ENCODE measurements at places on chromosomes 4 and X.

DNA sequence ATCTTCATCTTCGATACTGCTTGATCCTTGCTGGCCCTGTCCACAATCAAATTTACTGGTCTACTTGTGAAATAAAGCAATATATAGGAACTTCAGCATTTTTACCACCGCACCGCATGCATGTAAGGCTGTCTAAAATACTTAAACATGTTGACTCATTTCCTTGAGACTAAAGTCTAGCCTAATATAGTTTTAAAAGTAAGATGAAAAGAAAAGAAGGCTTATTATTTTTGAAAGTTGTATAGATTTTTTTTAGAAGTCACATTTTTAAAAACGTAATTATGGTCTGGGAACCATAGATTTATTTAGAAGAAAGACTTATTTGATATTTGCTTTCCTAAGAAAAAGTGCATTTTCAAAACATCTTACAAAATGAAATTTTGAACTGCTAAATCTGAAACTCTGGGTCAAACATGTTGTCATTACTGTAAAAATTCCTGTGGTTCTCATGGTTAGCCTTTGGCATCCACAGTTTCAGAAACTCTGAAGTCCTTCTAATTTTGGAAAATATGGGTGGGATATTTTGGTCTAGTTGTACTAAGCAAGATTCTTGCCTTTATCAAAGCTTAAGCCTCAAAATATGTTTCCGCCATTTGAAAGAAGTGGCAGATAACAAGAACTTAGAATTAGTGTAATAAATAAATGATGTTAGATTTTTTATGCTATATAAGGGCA lies 423.5 kb upstream of the CTSO start:
- no peak for DNase-seq

- DNase-seq, result no peak
Measured at GRCh38 chr4:1057403-1057745, 45.9 kb downstream of the FGFRL1 start.

GRCh38 chr4:38805530-38806145 lies 1.0 kb upstream of the TLR1 start:
- peak; percentile 61 for DNase-seq

GRCh38 chr4:88804234-88804633 lies 106.6 kb upstream of the NAP1L5 start:
- DNase-seq, result no peak

- DNase-seq, result no peak
Measured at GRCh38 chrX:96696462-96696861, 11.8 kb downstream of the DIAPH2 start.

- DNase-seq, result no peak
Measured at GRCh38 chr4:74331252-74331651, 23.0 kb downstream of the EPGN start.

DNA sequence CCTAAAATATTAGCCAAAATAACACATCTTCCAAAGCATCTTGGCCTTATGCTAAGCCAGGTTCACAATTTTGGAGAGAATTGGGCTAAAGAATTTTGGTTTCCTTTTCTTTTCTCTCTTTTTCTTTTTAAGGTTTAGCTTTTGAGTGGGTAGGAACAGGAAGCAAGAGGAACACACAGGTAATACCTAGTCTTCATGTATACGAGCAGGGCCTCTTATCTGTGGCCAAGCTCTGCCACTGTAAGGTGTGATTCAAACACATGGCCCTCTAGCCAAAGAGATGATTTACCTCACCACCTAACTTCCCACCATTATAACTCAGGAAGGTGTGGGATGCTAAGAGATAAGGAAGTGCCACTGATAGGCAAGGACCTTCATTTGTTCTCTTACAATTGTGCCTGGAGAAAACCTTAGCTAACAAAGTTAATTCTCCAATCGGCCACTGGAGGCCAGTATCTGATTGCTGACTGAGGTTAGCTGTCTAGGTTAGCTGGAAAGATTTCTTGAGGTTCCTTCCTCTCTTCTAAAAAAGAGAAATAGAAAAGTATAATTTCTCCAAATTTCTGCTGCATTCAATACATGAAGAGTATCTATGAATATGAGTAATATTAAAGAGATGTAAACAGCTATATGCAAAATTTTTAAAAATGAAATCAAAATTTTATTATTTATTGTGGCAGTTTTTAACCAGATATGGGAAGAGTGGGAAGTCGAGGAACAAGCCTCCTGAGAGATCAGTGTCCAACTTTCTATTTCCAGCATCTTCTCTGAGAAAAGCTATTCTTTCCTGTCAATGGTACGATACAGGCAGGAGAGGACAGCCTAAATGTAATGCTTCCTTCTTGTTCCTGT lies 30.1 kb upstream of the BBS7 start:
- peak; percentile 32 for DNase-seq

DNA sequence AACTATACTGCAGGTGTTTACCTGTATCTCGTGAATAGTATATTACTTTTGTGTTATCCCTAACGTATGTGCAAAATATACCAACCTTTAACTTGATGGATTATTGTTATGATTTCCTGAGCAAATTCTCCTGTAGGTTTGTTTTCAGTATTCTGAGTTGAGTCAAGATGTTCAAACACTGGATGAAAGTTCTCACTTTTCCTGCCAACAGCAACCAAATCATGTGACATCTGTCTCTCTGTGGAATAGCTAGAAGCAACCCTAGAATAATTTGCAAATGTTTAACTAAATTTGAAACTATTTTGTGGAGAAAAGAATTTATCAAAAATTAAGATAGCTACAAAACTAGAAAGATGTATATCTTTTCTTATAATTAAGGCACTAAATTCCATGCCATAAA lies 35.6 kb downstream of the BCLAF3 start:
- no peak for DNase-seq

DNA sequence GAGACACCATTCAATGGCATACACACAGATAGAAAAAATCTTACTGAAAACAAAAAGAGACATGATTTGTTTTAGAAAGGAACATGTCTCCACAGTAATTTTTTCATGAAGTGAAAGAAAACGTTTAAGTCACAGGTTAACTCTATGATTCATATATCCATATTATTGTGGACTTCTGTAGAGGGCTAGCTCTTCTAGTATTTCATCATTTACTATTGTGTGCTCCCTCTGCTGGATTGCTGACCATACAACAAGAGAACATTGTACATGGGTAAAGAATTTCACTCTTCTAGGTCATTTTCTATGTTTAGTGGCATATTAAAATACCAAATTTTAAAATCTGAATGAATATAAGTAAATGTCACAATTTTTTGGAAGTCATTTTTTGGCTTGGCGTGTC lies 91.8 kb upstream of the POU3F4 start:
- DNase-seq, result no peak

DNA sequence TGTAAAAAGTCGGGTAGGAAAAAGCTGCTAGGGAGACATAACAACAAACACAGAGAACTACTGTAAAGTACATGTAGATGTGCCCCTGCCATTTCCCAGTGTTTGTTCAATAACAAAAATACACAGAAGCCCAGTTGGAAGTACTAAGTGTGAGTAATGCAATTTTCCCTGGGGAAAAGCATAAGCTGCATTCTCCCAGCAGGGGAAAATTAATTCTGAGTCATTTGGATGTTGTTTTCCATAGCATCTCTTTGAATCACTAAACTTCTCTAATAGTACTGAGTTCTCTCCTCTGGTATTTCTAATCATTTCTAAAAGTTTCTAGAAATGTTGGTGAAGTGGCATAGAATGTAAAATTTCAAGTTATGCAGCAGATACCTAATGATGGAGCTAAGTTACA lies 1114.9 kb downstream of the C4orf33 start:
- no peak for DNase-seq

- no peak for DNase-seq
Measured at GRCh38 chrX:8803326-8803725, 2.1 kb upstream of the FAM9A start.

- DNase-seq, result no peak
Measured at GRCh38 chr4:74206088-74206825, 48.3 kb downstream of the MTHFD2L start.

- DNase-seq, result no peak
Measured at GRCh38 chrX:80021621-80022020, 7.1 kb downstream of the TBX22 start.

- no peak for DNase-seq
Measured at GRCh38 chrX:56029188-56029587, 203.0 kb upstream of the KLF8 start.

GRCh38 chr4:37664696-37665095 lies 21.5 kb downstream of the RELL1 start:
- DNase-seq, result no peak

DNA sequence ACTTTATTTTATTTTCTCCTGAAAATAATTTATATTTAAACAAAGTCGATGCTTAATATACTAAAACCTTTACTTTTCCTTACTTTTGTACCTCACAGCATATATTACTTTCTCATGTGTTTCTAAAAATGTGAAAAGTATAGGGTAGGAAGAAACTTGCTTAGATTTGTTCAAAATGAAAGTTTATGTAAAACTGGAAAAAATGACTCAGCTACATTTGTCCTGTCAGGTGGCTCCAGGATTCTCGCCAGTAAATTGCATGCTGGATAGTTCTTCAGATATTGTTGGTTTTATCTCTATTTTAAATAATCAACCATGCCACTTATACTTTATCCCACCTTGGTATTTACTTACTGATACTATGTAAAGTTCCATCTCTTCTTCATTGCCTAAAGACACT lies 159.2 kb upstream of the NDST4 start:
- no peak for DNase-seq

DNA sequence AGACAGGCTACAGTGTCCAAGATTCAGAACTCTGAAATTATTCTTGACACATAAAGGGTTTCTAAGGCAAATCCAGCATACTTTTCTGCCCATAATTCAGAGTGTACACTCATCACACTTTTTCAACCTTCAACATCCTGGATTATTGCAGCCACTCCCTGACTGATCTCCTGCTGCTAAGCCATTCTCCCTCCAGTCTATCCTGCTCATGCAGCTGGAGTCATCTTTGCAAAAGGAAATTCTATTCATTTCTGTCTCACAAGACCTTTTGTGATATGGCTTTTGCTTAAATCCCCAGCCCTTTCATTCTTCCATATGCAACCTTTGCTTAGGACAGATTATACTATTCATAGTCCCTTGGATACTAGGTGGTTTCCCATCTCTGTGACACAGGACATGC lies 236.1 kb upstream of the LDB2 start:
- no peak for DNase-seq

DNA sequence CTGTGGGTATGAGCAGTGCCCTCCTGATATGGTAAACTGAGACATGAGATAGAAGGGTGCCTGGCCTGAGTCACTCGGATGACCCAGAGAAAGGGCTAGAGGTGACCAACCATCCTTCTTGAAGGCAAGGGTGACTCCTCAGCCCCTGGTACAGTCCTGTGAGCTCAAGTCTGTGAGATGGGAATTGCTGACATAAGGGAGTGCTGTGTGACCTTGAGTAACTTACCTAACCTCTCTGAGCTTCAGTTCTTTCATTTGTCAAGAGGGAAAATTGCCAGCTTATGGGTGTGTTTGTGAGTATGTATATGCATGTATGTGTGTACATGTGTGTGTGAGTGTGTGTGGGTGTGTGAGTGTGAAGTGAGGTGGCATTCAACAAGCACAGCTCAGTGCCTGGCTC lies 210.4 kb upstream of the PSAPL1 start:
- DNase-seq, result no peak

GRCh38 chr4:35516102-35516501 lies 728.2 kb downstream of the ARAP2 start:
- DNase-seq, result no peak

DNA sequence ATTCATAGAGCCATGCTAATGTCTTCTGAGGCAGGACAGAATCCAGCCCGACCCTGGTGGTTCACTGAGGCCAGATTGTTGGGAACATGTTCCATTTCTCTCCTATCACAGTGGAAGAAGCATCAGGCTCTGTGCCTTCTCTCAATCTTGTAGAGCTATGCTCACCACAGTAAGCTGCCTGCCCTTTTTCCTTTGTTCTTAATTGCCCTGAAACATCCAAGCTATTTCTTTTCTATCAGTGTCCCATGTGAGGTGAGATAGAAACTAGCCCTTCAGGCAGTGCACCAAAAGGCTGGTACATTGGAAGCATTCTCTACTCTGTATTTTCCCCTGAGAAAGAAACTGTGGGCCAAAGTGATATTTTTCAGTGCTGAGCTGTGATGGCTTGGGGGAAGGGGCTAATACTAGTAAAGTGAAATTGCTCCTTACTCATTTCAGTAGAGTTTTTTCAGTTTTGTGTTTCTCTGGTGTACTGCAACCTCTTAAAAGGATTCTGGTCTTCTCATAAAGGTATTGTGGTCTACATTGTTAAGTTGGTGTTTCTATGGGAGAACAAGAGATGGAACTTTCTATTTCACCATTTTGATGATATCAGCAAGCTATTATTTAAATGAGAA lies 611.2 kb downstream of the RPA4 start:
- DNase-seq, result no peak

- peak; percentile 76 for DNase-seq
Measured at GRCh38 chr4:7673121-7673520, 238.4 kb upstream of the PSAPL1 start.

DNA sequence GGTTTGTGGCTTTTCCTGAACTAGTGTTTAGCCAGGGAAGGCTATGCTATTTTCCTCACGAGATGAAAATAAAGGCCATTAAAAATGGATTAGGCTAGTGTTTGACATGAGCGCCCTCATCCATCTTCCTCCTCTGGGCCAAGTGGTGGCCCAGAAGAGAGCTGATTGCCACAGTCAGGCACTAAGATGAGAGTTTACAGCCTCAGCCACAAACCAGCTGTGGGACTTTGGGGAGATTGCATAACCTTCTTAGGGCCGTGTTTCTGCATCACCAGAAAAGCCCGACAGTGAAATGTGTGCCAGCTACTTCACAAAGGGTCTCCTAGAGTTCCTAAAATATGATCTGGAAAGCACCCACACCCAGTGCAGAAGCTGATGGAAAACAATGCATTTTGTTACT lies 42.3 kb upstream of the LNX1 start:
- DNase-seq, result peak; percentile 65

DNA sequence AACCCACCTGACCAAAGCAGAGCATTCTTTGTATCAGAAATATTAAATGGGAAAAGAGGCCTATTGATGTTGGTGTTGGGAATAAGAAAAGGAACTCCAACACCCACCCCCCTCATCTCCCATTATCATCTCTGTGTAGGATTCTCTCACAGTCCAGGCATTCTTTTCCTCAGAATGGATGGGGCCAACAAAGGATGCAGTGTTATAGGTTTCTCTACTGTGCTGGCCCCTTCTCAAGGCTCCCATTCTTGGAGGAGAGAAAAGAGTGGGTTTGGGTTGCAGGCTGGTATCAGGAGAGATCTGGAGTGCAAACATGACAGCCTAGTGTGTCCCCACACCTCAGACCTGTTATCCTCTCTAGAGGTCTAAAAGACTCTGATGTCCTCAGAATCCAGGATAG lies 59.6 kb downstream of the UGT8 start:
- DNase-seq, result no peak

GRCh38 chrX:130124577-130124976 lies 14.3 kb upstream of the ELF4 start:
- DNase-seq, result no peak

- no peak for DNase-seq
Measured at GRCh38 chr4:40596522-40596921, 33.1 kb downstream of the RBM47 start.

GRCh38 chr4:128725405-128726055 lies 84.0 kb upstream of the JADE1 start:
- DNase-seq, result no peak

GRCh38 chrX:102859550-102859871 lies 77.6 kb upstream of the RAB40AL start:
- DNase-seq, result no peak

Data from HL-60 (cell line).